Thoracic aorta (tissue), 2 donors: ENCODE measurements at places on chromosomes 7 and 10. TPM values are rescaled to one million over a fixed set of nuclear protein-coding genes. Genes with fewer than 3 reads are reported as not detected.

DNA sequence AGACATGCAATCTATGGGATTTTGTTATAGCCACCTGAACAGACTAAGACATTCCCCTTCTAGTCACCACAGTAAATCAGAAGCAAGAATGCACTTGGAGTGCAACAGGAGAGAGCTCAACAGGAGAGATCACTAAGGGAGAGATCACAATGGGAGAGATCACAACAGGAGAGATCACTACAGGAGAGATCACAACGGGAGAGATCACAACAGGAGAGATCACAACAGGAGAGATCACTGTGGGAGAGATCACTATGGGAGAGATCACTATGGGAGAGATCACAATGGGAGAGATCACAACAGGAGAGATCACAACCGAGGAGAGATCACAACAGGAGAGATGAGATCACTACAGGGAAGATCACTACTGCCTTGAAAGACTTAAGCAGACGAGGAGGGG lies 238.5 kb upstream of the PITRM1 start:
- DNase-seq = no peak

GRCh38 chr10:84497978-84498377 lies 169.6 kb downstream of the CCSER2 start:
- DNase-seq = no peak

GRCh38 chr10:14836208-14836607 lies 1.6 kb downstream of the CDNF start:
- DNase-seq = no peak

- no peak for DNase-seq
These were observed 33.7 kb downstream of the CTTNBP2 start for GRCh38 chr7:117839507-117839906.

GRCh38 chr7:13225068-13225467 lies 537.6 kb downstream of the ARL4A start:
- DNase-seq = no peak

GRCh38 chr10:77121829-77122228 lies 515.8 kb downstream of the KCNMA1 start:
- no peak for DNase-seq

DNA sequence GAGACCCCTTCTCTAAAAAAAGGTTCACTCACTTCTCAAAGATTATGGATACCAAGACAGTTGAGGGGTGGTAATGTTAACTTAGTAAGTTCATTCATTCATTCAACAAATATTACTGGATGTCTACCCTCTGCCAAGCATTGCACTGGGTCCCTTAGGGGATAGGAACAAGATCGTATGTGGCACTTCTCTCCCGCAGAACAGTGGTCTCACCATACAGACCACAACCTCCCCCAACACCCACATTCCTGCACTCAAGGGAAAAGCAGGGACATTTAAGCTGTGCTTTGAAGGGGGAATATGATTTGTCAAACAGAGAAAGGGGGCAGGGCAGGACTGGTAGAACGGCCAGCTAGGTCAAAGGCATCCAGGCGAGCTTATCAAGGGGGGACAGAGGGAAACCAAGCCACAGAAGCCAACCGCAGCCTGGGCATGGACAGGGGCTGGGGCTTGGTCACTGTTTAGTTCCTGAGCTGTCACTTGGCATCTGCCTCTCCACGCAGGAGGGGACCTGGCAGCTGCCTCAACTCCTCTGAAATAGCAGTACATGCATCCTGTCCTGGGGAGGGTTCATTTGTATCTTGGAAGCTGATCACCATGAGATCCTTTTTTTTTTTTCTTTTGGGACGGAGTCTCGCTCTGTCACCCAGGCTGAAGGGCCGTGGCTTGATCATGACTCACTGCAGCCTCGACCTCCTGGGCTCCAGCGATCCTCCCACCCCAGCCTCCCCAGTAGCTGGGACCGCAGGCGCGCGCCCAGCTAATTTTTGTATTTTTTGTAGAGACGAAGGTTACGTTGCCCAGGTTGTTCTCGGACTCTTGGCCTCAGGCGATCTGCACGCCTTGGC lies 949 bp upstream of the CLIP2 start:
- no peak for DNase-seq

KMT2C gene
- 110 TPM for total RNA-seq

DNA sequence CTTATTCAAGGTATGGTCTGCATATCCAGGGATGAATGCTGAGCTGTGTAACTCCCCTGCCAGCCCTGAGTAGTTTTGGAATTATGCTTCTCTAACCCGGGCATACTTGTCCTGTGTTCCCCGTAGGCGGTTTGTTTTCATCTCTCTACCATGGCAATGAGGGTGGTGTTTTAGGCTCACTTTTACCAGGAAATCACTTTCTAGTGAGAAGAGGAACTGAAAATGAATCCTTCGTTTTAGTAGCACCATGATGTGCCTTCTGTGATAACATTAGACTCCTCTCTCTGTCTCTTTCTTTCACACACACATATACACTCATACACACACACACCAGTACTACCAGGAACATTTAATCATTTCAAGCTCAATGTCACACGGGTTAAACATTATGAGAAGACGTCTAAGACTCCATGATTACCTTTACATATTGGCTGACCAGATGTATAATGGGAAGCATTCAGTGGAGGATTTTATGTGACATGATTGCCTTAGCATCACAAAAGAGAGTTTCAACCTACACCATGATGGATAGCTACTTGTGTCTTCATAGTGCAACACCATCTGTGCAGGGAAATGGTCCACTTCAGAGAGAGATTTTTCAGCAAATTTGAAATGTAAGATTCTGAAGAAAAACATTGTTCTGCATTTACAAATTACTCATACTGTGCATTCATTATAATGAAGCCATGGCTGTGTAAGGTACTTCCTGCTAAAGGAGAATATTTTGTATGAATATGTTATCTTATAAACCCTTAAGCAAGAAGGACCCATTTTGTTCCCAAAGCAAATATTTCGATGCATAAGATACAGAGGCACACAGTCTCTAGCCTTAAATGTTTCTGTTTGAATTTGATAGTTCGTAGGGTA lies 31.0 kb upstream of the PFKP start:
- DNase-seq = no peak

DNA sequence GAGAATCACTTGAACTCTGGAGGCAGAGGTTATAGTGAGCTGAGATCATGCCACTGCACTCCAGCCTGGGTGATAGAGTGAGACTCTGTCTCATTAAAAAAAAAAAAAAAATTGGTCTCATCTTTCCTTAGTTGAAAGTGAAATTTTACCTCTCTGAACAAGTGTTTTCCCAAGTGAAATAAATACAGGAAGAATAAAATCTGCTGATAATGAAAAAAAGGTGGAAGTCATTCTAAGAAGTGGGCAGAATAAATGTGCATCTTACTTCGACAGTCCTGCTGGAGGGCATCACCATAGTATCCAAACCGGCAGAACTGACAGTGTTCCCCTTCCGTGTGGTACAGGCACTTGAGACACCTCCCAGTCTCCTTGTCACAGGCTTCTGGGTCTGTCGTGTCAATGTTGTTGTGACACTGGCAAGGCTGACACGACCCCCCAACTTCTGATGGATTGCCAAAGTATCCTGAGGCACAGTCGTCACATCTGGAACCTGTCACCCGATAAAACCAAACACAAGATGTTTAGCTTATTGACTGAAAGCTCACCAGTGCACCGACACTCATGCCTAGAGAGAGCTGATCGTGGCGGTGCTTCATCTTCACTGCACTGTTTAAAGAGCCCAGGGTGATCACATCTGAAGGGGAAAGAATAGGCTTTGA lies 49.6 kb downstream of the LAMB1 start:
- DNase-seq = no peak

FAM25A gene
- total RNA-seq = not detected

DNA sequence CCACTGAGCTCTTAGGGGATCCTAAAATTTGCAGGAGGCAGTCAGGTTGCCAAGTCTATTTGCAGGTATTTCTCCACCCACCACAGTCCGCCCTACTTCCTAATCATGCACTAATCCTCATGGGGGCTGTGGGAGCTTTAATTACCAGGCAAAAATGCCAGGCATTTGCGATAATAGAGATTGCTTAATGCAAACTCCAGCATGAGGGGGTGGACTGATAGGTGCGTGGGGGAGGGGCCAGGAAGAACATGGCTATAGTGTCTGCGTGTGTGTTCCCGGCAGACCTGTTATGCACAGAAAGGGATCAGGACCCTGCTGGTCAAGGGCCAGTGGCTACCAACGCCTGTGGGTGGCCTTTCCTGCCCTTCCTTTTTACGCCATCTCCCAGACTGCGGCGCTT lies 15.6 kb upstream of the AQP1 start:
- no peak for DNase-seq

MYOZ1 gene
- total RNA-seq = 14.2 TPM

DNA sequence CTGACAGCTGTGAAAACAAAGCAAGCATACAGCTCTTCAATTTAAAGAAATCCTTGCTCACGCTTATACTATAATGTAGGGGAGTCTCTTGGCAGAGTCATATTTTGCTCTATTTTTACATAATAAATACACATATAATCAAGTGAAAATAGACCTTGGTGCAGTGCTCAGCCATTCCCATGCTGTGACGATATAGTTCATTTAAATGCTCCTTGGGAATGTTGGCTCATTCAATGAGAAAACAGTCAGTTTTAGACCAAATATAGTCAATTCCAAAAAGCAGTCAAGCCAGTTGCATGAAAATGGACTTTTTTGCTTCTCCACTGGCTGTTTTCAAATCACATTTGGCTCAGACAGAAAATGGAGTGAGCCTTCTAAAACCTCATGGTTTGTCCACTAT lies 587.4 kb downstream of the SUGCT start:
- no peak for DNase-seq

GRCh38 chr7:5665094-5666025 lies 116.1 kb downstream of the RNF216 start:
- peak; percentile 46 for DNase-seq

GRCh38 chr10:36499693-36500092 lies 625.7 kb upstream of the ANKRD30A start:
- no peak for DNase-seq

COL26A1 gene
- total RNA-seq = not detected

KIF11 gene
- 1.9 TPM for total RNA-seq

ZPBP gene
- not detected for total RNA-seq

- DNase-seq = peak; percentile 42
These were observed 45.4 kb downstream of the SLC13A1 start for GRCh38 chr7:123154231-123154860.

RADIL gene
- total RNA-seq = 6.7 TPM

FAM25G gene
- not detected for total RNA-seq

DNA sequence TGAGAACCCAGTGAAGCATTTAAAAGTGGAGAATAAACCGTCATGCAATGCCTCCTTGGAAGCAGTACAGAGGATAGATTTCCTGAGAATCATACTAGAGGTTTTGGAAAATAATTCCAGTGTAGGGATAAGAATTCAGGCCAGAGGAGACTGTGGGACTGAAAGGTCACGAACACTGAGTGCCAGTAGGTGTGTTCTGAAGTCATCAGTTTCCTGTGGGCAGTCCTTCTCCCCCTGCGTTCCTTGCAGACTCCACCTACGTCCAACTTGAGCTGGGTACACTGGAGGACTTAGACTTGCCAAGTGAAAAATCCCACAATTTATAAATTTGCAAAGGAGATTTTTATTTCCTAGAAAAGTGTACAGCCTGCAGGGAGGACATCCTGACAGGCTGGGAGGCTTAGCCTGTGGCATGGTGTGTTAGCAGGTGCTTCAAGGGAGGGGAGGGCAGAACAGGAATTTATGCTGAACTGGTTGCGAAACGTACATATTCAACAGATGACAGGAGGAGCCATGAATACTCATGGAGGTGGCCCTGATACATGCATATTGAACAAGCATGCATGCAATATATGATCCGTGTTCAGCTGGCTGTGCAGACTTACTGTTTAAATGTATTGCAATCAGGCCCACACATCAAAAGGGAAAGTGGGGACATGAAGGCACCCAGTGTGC lies 72.9 kb upstream of the POM121L12 start:
- DNase-seq = no peak

DNA sequence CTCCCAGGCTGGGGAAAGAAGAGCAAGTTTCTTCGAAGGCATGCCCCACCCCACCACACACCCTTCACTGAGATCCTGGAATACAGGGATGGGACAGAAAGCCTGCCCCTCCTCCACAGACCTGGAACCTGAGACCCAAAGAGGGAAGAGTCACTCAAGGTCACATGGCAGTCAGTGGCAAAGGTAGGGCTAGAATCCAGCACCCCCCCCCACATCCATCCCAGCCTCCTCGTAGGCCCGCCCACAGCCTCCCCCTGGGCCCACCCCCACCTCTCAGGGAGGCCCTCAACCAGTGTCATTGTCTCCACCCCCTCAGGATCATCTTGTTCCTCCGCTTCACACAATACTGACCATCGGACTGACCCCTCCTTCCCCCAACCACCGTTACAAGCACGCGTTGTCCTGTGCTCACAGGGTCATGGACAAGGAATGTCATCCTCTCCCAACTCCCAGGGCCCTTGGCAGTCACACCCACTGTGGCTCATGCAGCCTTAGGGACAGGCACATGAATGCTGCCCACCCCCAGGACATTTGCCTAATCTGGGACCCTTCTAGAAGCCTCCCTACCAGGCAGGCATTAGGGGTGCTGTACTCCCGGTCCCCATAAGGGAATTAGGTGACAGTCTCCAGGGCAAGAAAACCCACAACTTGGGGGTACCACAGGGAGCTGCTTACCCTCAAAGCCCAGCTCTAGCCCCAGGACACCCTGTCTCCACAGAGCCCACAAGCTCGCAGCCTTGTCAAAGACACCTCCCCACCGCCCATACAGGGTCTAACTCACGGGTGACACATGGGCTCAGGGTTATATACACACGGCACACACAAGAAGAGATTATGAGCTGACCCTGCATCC lies 1.4 kb downstream of the KCNH2 start:
- DNase-seq = no peak

DNA sequence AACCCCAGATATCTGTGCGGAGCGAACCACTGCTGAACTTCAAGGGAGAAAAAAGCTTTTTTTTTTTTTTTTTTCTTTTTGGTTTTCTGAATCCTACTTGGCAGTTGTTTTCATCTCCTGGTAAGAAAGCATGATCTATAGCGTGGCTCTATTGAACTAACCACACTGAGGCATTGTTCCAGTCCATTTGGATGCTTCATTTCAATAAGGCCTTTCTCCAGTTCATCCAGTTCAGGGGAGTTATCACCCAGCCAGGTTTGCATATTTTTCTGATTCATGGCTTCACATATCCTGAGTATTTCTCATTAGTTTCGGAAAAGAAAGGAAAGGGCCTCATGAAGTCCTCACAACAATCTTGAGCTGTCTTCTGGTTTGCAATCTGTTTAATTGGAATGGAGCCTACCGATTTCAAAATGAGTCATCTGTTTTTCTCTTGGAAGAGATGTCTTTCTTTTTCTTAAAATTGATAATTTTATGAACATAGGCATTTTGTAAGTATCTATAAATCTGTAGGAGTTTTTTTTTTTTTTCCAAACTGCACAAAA lies 93.1 kb upstream of the STEAP4 start:
- DNase-seq = no peak

PLPP4 gene
- not detected for total RNA-seq

GRCh38 chr7:24912874-24913514 lies 67.0 kb downstream of the OSBPL3 start:
- DNase-seq = no peak

- no peak for DNase-seq
These were observed 30.6 kb downstream of the KMT2E start for GRCh38 chr7:105044449-105045070.

ATG9B gene
- not detected for total RNA-seq

FKBP9 gene
- total RNA-seq = 166 TPM
